Right cardiac atrium (tissue), 5 donors: ENCODE measurements at places on chromosomes 1 and 21. TPM values are rescaled to one million over a fixed set of nuclear protein-coding genes. Genes with fewer than 3 reads are reported as not detected.

LCE2B gene
- total RNA-seq, result not detected

TNFSF4 gene
- 2.3 TPM for total RNA-seq

SLC45A3 gene
- 1.5 TPM for total RNA-seq

BNIPL gene
- total RNA-seq, result 0.40 TPM

SAMD11 gene
- 12.0 TPM for total RNA-seq

LCA5L gene
- 1.1 TPM for total RNA-seq

SRSF11 gene
- total RNA-seq, result 61.8 TPM

ARMH1 gene
- 0.59 TPM for total RNA-seq

CKS1B gene
- total RNA-seq, result 19.9 TPM

ITLN1 gene
- total RNA-seq, result 18.7 TPM

CELF3 gene
- total RNA-seq, result 0.19 TPM

TMEM200B gene
- 4.1 TPM for total RNA-seq

UBE2U gene
- total RNA-seq, result not detected

S100A16 gene
- total RNA-seq, result 56.1 TPM

PTPRU gene
- total RNA-seq, result 13.7 TPM

PRAMEF27 gene
- not detected for total RNA-seq

CD1C gene
- 0.34 TPM for total RNA-seq

CACNA1S gene
- 0.06 TPM for total RNA-seq

LIPI gene
- total RNA-seq, result not detected

RCSD1 gene
- 58.8 TPM for total RNA-seq

NECTIN4 gene
- total RNA-seq, result not detected

OXCT2 gene
- total RNA-seq, result 6.2 TPM

COL9A2 gene
- 0.40 TPM for total RNA-seq

TNFAIP8L2 gene
- 3.7 TPM for total RNA-seq

PPCS gene
- total RNA-seq, result 46.2 TPM

KCNK2 gene
- not detected for total RNA-seq
